ENCODE measurements at places on chromosomes 16 and 17. TPM values are rescaled to one million over a fixed set of nuclear protein-coding genes. Genes with fewer than 3 reads are reported as not detected.

CBFA2T3 gene
- total RNA-seq = 3.6 TPM

FA2H gene
- total RNA-seq = 0.41 TPM

ELMO3 gene
- total RNA-seq = 4.0 TPM

SOCS7 gene
- total RNA-seq = 26.3 TPM

GRIN2A gene
- 0.82 TPM for total RNA-seq

SLC5A2 gene
- not detected for total RNA-seq

CA5A gene
- total RNA-seq = not detected

C17orf78 gene
- total RNA-seq = not detected

KRTAP2-1 gene
- total RNA-seq = not detected

PIGQ gene
- total RNA-seq = 9.9 TPM

EMC8 gene
- total RNA-seq = 26.7 TPM

KIAA0753 gene
- 16.8 TPM for total RNA-seq

YPEL3 gene
- 10.4 TPM for total RNA-seq

TBC1D28 gene
- total RNA-seq = not detected

SLC5A11 gene
- not detected for total RNA-seq

MARVELD3 gene
- 1.9 TPM for total RNA-seq

DHRS7C gene
- total RNA-seq = 115 TPM

C16orf46 gene
- total RNA-seq = 0.92 TPM

RBFOX1 gene
- 34.4 TPM for total RNA-seq

HES7 gene
- not detected for total RNA-seq

TM4SF5 gene
- total RNA-seq = not detected

TMED6 gene
- not detected for total RNA-seq

CHST6 gene
- 2.1 TPM for total RNA-seq

Measured in tongue (tissue), 3 donors.